ENCODE measurements at places on chromosomes 6 and 20.

- peak; percentile 84 for DNase-seq
Observed at GRCh38 chr20:2261046-2261485, 34.7 kb upstream of the TGM3 start.

- DNase-seq: no peak
Observed at GRCh38 chr6:1240766-1241318, 71.1 kb upstream of the FOXQ1 start.

DNA sequence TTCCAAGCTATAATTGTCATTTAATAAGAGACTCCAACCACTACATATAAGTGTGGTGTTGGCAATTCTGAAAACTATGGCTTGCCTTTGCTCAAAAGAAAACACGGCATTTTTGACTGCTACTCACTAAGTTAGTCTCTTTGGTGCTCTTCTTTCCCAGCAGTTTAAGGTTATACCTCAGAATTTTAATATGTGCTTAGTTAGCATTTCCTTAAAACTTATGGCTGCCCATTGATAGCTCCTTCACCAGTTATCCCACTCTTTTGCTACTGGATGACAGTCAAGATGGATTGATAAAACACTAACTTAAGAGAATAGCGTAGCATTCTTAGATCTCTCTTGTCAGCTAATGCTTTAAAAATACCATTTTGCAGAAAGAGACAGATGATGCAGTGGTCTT, 34.1 kb downstream of the GOPC start:
- DNase-seq: no peak

- DNase-seq: peak; percentile 25
Observed at GRCh38 chr6:149750136-149750609, 632 bp downstream of the PCMT1 start.

DNA sequence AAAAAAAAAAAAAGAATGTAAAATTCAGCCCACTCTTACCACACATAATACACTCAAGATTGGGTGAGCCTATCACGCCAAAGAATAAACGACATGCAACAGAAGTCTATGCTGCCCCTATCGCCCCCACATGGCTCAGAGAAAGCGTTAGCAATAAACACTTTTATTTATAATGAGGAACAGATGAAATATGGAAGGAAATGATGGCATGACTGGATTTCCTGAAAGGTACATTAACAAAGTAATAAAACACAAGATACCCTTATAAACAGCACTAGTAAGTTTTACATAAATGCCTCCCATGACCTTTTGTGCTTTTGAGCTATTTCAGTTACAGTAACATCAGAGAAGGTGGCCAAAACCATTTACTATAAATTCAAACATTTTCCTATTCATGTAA, 71.4 kb upstream of the SCAF8 start:
- no peak for DNase-seq

DNA sequence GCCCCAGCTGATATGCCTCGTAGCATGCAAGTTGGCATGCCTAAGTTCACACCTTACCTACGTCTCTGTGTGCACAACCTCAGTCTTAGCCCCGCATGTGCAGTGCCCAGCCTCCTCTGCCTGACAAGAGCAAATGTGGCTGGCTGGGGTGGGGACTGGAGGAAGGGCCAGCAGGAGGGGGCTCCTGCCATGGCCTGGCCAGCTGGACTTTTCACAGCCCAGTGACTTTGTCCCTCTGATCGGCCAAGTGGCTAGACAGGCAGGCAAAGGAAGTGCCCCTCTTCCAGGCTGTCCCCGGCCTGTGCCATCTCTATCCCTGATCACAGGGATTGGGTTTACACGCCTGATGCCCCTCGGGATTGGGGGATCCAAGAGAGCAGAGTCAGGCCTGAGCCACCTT, 49.5 kb upstream of the SIRPA start:
- DNase-seq: no peak

DNA sequence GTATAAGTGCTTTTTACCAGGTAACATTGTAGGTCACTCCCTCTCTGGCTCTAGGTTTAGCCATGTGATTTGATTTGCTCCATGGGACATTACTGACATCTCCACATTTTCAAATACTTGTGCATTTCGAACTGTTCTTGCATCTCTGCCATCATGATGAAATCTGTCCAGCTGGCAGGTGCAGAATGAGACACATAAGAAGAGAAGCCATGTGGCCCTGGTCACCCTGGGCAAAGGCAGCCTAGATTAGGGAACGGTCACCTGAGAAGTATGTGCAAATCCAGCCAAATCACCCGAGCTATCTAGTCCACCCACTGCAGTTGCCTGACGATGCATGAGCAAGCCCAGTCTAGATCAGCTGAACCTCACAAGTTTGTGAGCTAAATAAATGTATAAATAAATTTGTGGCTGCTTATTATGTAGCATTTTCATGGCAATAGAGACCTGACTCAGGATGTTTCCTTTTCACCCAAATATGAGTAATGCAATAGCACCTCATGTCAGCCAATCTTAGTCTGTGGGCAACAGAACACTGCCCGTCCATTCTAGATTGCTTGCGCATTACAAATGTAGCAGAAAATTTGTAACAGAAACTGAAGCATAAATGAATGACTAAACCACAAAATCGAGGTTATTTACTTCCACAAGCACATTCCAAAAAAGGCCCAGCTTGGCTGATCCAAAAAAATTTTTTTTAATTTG, 115.2 kb downstream of the PAK5 start:
- no peak for DNase-seq

GRCh38 chr6:35911871-35912653, 8.8 kb downstream of the SRPK1 start:
- DNase-seq: no peak

GRCh38 chr20:35883778-35884540, 70.3 kb downstream of the SCAND1 start:
- DNase-seq: peak; percentile 74

DNA sequence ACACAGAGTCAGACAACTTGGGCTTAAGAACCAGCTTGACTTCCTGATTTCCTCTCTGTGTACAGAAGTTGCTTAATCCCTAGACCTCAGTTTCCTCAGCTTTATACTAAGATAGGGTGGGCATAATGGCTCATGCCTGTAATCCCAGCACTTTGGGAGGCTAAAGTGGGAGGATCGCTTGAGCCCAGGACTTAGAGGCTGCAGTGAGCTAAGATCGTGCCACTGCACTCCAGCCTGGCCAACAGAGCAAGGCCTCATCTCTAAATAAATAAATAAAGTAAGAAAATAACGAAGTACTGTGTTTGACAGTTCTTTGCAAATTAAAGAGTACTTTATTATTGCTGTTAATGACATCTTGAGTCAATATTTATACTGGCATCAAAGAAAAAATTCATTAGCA, 41.7 kb downstream of the CNKSR3 start:
- no peak for DNase-seq

DNA sequence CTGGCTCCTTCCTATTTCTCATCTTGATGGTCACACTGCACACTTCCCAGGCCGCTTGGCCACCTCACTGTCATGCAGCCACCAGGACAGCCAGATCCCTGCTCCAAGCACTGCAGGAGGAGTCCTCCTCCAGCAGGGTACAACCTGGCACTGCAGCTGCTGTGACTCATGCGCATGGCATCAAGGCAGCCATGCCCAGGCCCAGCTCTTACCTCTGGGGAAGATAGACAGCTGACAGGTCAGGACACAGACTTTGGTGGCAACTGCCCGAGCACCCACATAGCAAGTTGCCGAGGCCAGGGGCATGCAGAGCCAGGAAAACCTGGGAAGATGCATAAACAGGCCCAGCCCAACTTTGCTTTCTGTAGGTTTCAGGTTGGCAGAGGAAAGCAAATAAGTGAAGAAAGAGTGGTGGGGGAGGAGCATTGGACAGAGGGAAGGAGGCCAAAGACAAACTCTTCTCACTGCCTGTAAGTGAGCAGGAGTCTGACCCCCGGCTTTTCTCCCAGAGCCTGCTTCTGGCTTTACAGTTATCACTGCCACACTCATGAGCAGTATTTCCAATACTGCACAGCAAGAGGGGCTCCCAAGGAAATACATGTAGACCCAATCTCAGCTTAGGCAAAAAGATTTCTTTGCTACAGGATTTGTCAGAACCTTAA, 38.8 kb downstream of the SLC22A3 start:
- DNase-seq: peak; percentile 84

GRCh38 chr20:53808733-53809132, 215.1 kb upstream of the ZNF217 start:
- DNase-seq: no peak

DNA sequence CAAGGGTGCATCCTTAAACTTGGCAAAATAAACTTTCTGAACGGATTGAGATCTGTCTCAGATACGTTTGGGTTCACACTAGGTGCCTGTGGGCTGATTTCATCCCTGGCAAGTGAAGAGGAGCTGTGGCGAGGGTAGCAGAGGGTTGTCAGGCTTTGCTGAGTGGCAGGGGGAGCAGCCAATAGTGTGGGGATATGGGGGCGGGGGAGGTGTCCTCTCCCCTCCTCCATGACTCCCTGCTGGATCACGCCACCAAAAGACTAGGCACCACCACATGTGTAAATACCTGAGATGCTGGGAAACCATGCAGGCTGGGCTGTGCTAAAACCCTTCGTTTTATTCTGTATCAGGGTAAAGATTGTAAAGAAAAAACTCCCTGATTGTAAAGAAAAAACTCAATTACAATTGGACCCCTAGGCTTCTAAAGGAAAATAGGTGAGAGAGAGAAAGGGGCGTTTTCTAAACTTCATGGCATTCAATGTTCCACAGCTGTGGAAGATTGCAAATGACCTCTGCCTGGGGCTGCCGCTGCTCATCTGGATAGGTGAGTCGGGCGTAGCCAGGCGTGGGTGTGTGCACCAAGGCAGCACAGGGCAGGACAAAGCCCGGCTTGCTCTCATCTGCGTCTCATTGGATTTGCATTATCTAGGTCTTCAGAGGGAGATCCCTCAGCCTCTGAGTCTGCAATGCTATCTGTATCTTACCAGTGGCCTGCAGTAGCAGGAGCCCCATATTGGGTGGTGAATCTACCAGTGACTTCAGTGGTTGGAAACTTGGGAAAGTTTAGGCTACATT, 26.9 kb upstream of the ADTRP start:
- no peak for DNase-seq

GRCh38 chr20:25230166-25230831, 17.6 kb upstream of the PYGB start:
- no peak for DNase-seq

GRCh38 chr6:47655719-47656595, 42.4 kb upstream of the ADGRF4 start:
- DNase-seq: peak; percentile 48

DNA sequence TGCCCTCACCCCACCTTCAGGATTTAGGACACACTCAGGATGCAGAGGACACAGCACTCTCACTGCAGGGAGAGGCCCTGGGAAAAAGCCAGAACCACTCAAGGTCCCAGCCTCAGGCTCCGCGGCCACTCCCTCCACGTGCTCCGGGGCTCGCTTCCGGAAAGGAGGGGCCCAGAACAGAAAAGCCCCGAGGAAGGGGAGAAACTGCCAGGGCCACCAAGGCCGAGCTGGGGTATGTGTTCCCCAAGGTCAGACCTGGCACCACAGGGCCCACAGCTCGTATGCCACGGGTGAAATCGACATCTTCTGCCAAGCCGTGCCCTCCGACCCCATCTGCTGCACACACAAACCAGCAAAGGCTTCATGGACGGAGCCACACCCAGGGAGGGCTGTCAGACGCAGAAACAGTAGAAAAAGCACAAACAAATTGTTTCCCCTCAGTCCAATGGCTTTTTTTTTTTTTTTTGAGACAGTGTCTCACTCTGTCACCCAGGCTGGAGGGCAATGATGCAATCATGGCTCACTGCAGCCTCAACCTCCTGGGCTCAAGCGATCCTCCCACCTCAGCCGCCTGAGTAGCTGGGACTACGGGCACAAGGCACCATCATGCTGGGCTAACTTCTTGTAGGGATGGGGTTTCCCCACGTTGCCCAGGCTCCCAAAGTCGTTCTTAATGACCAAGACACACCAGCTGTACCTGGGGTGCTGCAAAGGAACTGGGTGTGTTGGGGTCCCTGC, 33.4 kb downstream of the SLC2A4RG start:
- no peak for DNase-seq

- DNase-seq: no peak
Observed at GRCh38 chr20:23135449-23136420, 49.6 kb upstream of the CD93 start.

DNA sequence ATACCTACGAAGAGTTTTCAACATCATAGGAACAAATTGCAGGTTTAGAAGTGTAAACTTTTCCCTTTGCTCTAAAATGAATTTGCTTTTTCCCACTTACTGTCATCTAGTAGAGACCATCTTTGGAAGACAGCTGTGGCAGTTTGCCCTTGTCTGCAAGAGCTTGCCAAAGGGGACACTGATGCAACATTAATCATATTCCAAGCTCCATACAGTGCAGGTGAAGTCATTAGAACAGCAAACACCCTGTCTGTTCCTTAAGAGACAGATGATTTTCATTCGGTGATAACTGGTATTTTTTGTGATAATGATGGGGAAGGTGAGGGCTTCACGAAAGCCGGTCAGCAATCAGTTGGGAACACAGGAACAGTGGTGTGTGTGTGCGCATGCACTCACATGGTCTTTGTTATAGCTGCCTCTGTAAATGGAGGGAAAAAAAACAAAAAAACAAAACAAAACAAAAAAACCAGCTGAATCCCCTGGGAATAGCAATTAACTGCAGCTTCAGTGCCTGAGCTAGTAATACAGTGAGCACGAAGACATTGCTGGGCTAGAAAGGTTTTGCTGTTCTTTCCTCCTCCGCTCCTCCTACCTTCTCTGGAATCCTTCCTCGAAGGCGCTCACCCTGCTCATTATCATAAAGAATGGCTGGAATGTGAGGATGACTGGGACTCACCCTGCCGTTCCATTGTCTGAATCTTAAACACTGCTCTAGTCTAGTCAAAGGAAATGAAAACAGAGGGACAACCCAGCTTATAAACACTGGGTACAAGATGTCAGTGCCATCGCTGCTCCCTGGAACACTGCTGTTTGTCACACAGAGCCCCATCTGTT, 35.2 kb upstream of the KIF13A start:
- DNase-seq: no peak

- no peak for DNase-seq
Observed at GRCh38 chr6:136012943-136013342, 161.4 kb downstream of the PDE7B start.

DNA sequence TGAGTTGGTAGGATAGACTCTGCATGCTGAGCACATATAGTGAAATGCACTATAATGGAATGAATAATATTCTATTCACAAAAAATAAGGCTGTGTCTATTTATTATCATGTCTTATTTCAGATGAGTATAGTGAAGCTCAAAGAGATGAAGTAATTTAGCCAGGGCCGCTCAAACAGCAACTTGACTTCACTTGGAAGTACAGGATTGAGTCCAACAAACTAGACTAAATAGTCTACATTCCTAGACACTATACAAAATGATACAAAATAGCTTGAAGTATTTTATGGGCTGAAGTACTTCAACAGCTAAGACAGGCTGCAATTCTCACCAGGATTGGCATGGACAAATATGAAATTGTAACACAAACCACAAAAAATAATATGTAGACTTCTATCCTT, 144.5 kb upstream of the DST start:
- no peak for DNase-seq

Data from mucosa of gallbladder (tissue), 1 donor.